Right hindlimb (tissue), 1 donor: ENCODE measurements at places on chromosomes 6 and 20.

DNA sequence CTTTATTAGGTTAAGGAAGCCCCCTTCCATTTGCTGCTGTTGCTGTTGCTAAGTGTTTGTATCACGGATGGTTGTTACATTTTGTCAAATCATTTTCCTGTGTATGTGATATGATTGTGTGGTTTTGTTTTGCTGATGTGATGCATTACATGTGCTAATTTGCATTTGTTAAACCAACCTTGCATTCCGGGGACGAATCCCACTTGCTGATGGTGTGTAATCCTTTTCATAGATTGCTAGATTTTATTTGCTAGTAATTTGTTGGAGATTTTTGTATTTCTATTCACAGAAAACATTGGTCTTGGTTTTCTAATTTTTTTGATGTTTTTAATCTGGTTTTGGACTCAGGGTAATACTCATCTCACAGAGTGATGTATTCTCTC, 167.8 kb downstream of the WDR27 start:
- DNase-seq = no peak

GRCh38 chr6:167781066-167781767, 45.5 kb upstream of the AFDN start:
- DNase-seq = no peak

GRCh38 chr6:345747-346385, 45.7 kb upstream of the IRF4 start:
- no peak for DNase-seq

DNA sequence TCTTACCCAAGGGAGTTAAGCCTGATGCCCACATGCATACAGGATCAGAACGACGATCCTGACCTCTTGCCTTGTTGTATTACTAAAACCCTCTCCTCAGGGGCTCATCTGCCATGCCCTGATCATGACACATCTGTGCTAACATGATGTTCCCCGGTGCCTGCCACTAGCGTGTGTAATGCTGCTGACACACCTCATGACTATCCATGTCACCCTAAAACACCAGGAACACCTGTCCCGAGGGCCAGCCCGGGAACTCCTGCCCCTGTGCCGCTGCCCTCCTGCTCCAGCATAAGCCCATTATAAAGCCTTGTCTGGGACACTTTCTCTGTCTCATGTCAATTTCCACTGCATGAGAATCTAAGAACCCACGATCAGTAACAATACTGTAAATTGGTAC, 7.6 kb downstream of the SERPINB6 start:
- no peak for DNase-seq

GRCh38 chr20:45423700-45424099, 7.8 kb downstream of the PIGT start:
- DNase-seq = no peak

GRCh38 chr20:25248786-25249172, 894 bp downstream of the PYGB start:
- no peak for DNase-seq

DNA sequence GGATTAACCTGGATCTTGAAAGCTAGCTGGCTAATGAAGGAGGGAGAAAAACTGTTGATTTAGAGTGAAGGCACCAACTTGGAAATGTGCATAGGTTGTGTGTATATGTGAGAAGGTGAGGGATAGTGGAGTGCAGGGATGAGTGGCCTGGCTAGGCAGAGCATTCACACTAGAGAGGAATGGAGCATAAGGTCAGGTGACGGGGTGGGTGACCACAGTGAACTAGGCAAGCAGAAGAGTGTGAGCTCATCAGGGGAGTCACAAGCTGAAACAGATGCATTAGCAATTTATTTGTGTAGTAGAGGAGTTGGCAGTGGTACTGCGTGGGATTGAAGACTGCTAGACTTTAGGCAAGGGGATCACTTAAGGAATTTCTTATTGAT, 10.5 kb downstream of the ANKRD66 start:
- DNase-seq = no peak

DNA sequence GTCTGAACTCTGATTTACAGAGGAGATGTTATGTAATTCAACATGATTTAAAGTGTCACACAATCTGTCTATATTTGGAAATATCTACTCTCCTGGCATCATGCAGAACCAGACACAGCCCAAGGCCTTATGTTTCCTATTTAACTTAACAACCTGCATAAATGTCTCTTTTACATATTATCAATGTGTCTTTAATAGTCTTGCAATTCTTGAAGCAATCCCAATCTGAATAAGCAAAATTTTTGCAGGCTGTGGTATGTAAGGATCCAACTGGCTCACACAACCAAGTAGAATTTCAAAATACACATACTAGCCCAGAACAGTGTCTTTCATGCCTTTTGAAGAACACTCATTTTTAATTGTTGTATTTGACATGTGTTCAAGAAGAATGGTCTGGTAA, 443.2 kb downstream of the MAFB start:
- no peak for DNase-seq

- peak; percentile 37 for DNase-seq
These were observed 72.3 kb upstream of the IFNGR1 start for GRCh38 chr6:137291441-137291840.

DNA sequence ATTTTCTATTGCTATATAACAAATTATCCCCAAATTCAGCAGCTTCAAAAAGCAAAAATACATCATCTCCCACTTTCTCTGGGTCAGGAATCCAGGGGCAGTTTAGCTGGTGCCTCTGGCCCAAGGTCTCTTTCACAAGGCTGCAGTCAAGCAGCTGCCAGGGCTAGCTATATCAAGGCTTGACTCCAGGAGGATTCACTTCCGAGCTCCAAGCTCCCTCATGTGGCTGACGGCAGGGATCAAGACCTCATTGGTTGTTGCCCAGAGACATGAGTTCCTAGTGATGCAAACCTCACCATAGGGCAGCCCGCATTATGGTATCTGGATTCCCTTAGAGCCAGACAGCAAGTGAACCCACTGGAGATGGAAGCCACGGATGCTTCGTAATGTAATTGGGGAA, 1.3 kb upstream of the VNN1 start:
- peak; percentile 26 for DNase-seq

DNA sequence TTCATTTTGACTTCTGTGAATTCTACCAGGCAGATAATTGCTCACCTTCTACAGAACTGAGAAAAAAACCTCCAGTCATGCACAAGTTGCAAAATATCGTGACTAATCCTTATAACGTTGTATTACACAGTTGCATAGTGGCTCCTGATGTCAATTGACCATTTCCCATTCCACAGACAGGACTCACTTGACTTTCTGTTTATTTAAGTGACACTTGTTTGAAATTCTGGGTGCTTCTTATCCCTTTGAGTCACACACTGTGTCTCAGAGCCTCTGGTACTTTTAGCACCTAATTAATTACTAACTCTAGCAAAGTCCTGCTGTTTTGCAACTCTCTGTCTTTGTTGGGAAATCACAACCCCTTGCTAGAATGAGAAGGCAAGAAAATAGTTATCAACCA, 16.2 kb upstream of the RSPO3 start:
- DNase-seq = no peak

DNA sequence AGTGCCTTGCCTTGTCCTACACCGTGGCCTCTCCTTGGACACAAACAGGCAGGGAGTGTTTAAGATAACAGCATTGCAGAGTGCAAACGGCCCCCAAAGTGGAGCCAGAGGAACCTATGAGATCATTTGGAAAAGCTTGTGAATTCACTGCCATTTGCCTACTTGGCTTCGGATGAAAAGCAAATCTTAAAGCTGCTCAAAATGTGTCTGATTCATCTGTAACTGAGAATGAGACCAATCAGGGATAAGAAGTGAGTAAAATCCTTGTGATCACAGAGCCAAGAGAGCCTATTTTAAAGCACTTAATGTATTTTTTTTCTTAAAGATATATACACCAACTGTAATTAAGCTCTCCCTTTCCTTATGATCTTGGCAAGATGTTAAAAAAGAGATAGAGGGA, 65.7 kb upstream of the BACH2 start:
- DNase-seq = peak; percentile 38

DNA sequence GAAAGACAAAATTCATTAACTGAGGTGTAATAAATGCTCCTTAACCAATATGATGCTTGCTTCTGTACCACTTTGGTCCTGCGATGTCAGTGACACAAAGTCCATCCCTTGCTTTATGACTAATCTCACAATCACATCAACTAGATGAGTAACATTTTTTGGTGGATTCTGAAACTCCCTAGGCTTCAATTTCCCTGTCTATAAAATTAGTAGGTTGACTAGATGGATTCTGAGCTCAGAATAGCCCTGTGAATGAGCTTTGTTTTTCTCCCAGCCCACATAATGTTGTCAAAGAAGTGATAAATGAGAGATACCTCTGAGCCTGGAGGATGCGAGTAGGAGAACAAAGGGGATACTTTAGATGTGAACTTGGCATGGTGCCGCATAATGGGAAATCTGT, 9.1 kb downstream of the TXLNB start:
- no peak for DNase-seq

- peak; percentile 86 for DNase-seq
These were observed 12.3 kb downstream of the TGM2 start for GRCh38 chr20:38152621-38153221.

GRCh38 chr6:125191916-125192609, 38.5 kb downstream of the TPD52L1 start:
- DNase-seq = peak; percentile 31
